ENCODE measurements at places on chromosomes 12 and 14. TPM values are rescaled to one million over a fixed set of nuclear protein-coding genes. Genes with fewer than 3 reads are reported as not detected.

Gene KRT7
- total RNA-seq, result 14.7 TPM

DNA sequence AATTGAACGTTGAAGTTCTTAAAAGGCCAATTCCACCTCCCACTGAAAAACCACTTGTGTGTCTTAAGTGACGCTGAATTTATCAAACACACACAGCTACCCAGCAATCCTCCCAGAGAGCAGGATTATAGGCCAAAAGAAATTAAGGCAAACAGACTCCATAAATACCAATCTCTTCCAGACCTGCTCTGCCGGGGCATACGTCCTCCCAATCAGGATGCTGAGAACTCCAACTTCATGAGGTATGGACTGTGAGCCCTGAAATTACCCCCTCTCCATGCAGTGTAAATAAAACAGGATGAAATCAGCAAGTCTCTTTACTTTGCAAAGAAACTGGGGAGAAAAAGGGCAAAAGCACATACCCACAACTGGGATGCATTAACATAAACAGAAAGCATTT is 265.2 kb downstream of the KSR2 start:
- no peaks in the 10 kb centered on the region for H3K36me3 ChIP-seq
- H3K4me1 ChIP-seq, result no peaks in the 10 kb centered on the region
- H3K27me3 ChIP-seq, result no peaks in the 10 kb centered on the region
- no peak overlapping the region for H3K27ac ChIP-seq
- DNase-seq, result no peak

DNA sequence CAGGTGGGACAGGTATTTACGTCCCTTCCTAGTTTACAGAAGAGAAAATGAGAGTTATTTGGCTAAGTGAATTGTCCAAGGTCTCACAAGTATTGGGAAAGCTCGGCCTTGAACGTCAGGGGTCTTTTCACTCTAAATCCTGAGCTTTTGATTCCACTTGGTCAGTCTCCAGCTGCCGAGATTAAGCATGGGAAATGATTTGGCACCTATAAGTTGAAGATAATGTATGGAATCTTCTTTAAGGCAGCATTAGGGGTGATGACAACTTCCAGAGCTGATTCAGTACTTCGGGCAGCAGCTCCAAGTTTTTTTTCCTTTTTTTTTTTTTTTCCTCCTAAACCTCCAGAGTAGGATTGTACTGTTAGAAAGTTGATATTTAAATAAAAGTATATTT is 722 bp downstream of the FAM234B start:
- H3K4me1 ChIP-seq, result peaks cover 13% of the 10 kb centered on the region

DNA sequence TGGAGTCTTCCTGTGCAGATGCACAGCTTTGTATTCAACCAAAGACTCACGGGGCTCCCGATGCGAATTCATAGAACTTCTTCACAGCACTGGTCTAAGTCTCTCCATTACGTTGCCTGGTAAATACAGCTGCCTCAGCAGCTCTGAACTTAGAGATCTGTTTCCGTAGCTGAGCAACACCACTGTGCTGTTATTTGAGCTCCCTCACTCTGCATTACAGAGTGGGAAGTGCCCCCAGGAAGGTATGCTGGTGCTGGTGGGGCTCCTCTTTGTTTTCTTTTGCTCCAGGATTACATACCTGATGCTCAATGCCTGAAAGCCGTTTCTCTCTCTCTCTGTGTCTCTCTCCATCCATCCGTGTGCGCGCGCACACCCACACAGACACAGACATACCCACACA is 227.5 kb upstream of the RMST start:
- H3K4me3 ChIP-seq, result no peak overlapping the region
- DNase-seq, result no peak
- no peak overlapping the region for H3K27ac ChIP-seq
- H3K36me3 ChIP-seq, result no peaks in the 10 kb centered on the region
- H3K4me1 ChIP-seq, result no peaks in the 10 kb centered on the region

Gene CLEC2B
- total RNA-seq, result 58.8 TPM

DNA sequence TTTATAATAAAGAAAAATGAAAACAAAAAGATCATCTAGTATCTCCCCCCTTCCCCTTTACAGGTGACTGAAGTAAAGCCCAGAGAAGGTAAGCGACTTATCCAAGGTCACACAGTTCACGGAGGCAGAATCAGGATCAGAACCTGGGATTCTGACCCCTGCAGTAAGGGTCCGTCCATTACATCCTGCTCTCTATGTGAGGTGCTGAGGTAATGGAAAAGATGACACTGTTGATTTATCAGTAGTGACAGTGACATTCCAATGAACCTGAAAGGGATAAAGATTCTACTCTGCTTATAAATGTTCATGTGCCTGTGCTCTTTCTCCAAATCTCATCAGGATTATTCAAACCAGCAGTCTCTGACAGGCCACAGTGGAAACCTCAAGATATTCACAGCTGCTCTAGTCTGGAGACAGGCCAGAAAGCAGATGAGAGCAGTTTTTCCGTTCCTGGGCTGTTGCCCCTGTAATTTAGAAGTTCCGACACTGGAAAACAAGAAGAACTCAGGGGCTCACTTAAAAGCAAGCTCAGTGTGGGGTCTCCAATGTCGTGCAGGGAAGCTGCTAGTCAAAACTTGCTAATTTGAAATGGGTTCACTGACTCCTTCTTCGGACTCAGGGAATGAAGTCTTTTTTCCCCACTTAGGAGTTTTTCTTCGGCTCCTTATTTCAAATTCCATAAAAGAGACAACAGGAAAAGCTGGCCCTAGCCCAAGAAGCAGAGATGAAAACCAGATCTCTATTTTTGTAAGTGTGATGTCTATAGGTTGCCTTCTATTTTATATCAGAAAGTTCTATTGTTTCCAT is 131.8 kb upstream of the EEA1 start:
- peak overlapping the region; percentile 40 for H3K27ac ChIP-seq
- H3K4me1 ChIP-seq, result peaks cover 14% of the 10 kb centered on the region
- no peak for DNase-seq
- no peaks in the 10 kb centered on the region for H3K36me3 ChIP-seq
- H3K4me3 ChIP-seq, result no peak overlapping the region
- peaks cover 22% of the 10 kb centered on the region for H3K27me3 ChIP-seq

DNA sequence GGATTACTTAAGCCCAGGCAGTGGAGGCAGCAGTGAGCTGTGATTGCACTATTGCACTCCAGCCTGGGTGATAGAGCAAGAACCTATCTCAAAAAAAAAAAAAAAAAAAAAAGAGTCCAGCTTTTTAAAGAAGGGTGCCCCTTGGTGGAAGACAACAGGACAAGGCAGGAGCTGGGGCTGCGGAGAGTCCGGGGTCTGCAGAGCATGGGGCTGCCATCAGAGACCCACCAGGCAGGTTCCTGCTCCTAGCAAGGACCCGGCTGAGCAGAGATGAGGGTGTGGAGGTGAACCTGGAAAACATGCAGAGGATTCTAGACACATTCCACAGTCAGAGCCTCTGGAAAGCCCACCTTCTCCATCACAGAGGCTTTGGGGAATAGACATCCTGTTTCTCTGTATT is 21.0 kb upstream of the CIPC start:
- no peaks in the 10 kb centered on the region for H3K36me3 ChIP-seq
- H3K27ac ChIP-seq, result no peak overlapping the region
- no peak overlapping the region for H3K4me3 ChIP-seq
- H3K27me3 ChIP-seq, result no peaks in the 10 kb centered on the region

GRCh38 chr12:85017133-85017532 is 18.9 kb downstream of the TSPAN19 start:
- no peaks in the 10 kb centered on the region for H3K4me1 ChIP-seq
- DNase-seq, result no peak
- no peaks in the 10 kb centered on the region for H3K27me3 ChIP-seq
- no peak overlapping the region for H3K27ac ChIP-seq
- no peaks in the 10 kb centered on the region for H3K36me3 ChIP-seq

DNA sequence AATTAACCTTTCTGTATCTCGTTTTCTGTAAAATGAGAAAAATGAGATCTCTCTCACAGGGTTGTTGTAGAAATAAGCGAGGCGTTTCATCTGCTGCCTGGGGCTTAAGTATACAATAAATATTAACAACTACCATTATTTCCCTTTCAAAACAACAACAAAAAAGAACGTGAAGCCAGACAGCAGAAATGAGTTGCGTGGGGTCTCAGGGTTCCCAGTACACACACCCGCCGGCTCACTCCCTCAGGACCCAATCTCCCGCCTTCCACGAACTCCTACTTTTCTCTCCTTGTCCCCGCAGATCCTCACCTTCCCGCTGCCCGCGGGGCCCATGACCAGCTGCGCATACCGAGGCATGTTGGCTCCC is 227 bp downstream of the GPN3 start:
- peak overlapping the region; percentile 99 for H3K4me3 ChIP-seq
- peak overlapping the region; percentile 94 for H3K27ac ChIP-seq
- no peaks in the 10 kb centered on the region for H3K27me3 ChIP-seq
- DNase-seq, result no peak
- peaks cover 28% of the 10 kb centered on the region for H3K4me1 ChIP-seq

DNA sequence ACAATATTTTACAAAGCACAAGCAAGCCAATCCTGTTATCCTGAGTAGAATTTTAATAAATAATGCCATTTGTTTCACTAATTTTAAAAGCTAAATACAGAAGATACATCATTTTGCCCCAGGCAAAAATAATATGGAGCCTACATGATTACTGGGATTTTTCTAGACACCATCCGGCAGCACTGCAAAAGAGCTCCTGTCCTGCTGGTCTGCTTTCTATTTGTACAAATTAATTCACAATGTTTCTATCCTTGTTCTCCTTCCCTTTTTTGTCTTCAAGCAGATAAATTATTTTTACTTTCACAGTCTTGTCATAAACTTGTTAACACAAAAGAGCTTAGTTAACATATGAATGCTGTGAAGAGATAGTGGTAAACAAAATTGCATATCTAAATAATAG is 4.6 kb downstream of the SIX1 start:
- no peak for DNase-seq
- no peak overlapping the region for H3K27ac ChIP-seq
- peaks cover 4% of the 10 kb centered on the region for H3K36me3 ChIP-seq

- no peak for DNase-seq
- no peak overlapping the region for H3K4me3 ChIP-seq
- no peak overlapping the region for H3K27ac ChIP-seq
- no peaks in the 10 kb centered on the region for H3K36me3 ChIP-seq
- H3K27me3 ChIP-seq, result peaks cover 6% of the 10 kb centered on the region
Observed at GRCh38 chr14:94501588-94502516, 7.4 kb downstream of the SERPINA12 start.

Gene RBM19
- total RNA-seq, result 29.6 TPM

DNA sequence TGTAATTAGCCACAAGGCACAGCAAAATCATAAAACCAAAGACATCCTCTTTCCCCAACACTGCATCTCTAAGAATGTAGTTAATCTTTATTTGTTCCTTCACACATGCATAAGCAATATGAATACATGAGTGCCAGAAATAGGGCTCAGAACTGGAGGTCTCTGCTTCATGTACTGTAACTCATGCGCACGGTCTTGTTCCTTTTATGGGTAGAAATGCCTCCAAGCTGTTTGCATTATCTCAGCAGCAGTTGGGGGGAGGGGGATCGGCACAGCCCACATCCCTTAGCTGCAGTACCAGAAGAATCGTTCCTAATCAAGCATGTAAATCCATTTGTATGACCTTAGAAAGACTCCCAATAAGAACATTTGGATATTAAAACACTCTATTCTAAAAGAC is 20.0 kb downstream of the RHOJ start:
- no peak overlapping the region for H3K4me3 ChIP-seq
- no peaks in the 10 kb centered on the region for H3K36me3 ChIP-seq
- H3K27me3 ChIP-seq, result no peaks in the 10 kb centered on the region
- H3K4me1 ChIP-seq, result no peaks in the 10 kb centered on the region

Gene TEX52
- 0.40 TPM for total RNA-seq

GRCh38 chr12:109461049-109461845 is 15.9 kb downstream of the KCTD10 start:
- no peak overlapping the region for H3K4me3 ChIP-seq
- peaks cover 24% of the 10 kb centered on the region for H3K36me3 ChIP-seq
- no peak for DNase-seq
- H3K27me3 ChIP-seq, result no peaks in the 10 kb centered on the region

DNA sequence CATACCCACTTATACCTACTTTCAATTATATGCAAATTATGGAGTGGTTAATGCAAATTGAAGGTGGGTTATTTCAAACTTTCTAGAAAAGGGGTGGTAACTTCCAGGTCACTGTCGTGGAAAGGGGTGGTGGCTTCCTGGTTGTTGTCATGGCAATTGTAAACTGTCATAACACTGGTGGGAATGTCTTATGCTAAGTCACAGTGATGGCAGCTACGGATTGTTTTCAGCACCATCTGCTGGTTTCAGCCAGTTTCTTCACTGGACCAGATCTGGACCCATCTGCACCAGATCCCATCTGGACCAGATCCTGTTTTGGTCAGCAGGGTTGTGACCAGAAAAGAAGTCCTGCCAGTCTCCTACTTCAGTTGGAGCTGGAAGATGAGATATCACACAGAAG is 1469.3 kb downstream of the AACS start:
- no peak for DNase-seq
- no peaks in the 10 kb centered on the region for H3K36me3 ChIP-seq
- H3K27me3 ChIP-seq, result no peaks in the 10 kb centered on the region
- no peak overlapping the region for H3K4me3 ChIP-seq
- H3K4me1 ChIP-seq, result no peaks in the 10 kb centered on the region
- no peak overlapping the region for H3K27ac ChIP-seq

Gene CARMIL3
- 0.95 TPM for total RNA-seq

GRCh38 chr12:98374007-98374406 is 141.4 kb upstream of the TMPO start:
- H3K4me1 ChIP-seq, result peaks cover 33% of the 10 kb centered on the region
- H3K36me3 ChIP-seq, result peaks cover 5% of the 10 kb centered on the region
- H3K27ac ChIP-seq, result no peak overlapping the region
- H3K4me3 ChIP-seq, result no peak overlapping the region
- H3K27me3 ChIP-seq, result peaks cover 46% of the 10 kb centered on the region

GRCh38 chr12:95997911-95998510 is 1.9 kb upstream of the HAL start:
- H3K4me3 ChIP-seq, result no peak overlapping the region
- peaks cover 4% of the 10 kb centered on the region for H3K36me3 ChIP-seq
- peaks cover 6% of the 10 kb centered on the region for H3K4me1 ChIP-seq

Gene LRFN5
- total RNA-seq, result not detected

GRCh38 chr14:37697489-37698121 is 102.2 kb downstream of the TTC6 start:
- H3K27me3 ChIP-seq, result no peaks in the 10 kb centered on the region
- no peaks in the 10 kb centered on the region for H3K4me1 ChIP-seq
- no peak overlapping the region for H3K27ac ChIP-seq
- no peak overlapping the region for H3K4me3 ChIP-seq

Gene FAM181A
- not detected for total RNA-seq

DNA sequence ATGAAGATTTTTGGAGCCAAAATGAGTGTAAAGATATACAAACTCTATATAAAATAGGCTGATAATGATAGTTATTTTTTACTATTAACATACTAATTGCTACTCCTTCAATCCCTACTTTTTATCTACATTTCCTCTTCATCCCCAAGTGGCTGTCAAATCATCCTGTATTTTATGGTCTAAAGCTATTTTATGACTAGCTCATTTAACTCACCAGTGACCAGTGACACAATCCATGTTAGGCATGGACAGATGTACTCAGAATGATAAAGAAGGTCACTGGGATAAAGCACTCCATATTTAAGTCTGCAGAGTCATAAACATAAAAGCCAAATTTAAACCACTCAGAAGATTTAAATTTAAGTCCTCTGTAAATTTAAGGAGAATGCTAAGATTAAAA is 183.0 kb downstream of the MED13L start:
- no peak overlapping the region for H3K27ac ChIP-seq
- no peak overlapping the region for H3K4me3 ChIP-seq
- no peak for DNase-seq
- peaks cover 13% of the 10 kb centered on the region for H3K36me3 ChIP-seq

Data from activated CD8-positive, alpha-beta T cell treated with anti-CD3 and anti-CD28 coated beads, Interleukin-2, amount 10 ng/mL, durations not matched to agents 7 days and 5 days (primary cell).